ENCODE measurements at places on chromosomes 6 and 20.

DNA sequence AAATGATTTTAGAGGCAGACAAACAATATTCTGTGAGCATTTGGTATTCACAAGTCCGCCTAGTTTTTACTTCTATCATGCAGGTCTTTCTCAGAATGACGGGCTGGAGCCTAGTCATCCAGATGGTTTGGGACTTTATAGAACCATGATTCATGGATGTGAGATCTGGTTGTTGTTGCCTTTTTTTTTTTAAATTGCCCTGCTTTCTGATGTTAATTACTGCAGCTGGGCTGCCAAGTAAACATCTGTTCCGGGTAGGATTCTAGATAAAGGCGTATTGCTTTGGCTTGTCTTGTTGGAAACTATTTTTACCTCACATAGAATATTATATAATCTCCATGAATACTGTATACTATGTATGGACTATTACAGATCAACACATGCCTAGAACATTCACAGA is 58.1 kb downstream of the RNF217 start:
- DNase-seq = no peak

GRCh38 chr6:124356276-124356810 is 552.7 kb downstream of the NKAIN2 start:
- no peak for DNase-seq

GRCh38 chr6:11021714-11022113 is 22.4 kb downstream of the ELOVL2 start:
- no peak for DNase-seq

DNA sequence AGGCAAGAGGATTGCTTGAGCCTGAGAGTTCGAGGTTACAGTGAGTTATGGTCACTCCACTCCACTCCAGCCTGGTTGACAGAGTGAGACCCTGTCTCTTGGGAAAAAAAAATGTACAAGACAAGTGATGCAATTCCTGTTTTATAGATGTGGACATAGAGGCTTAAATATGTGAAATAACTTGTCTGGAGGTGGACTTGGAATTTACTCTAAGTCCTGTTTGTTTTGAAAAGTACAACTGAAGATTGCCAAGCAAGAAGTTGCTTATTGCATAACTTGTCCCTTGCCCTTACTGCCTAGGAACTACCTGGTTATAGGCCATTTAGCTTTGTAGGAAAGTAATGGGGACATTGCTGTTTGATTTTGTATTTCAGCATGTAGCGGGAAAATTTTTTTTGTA is 26.0 kb upstream of the ADIG start:
- DNase-seq = no peak

DNA sequence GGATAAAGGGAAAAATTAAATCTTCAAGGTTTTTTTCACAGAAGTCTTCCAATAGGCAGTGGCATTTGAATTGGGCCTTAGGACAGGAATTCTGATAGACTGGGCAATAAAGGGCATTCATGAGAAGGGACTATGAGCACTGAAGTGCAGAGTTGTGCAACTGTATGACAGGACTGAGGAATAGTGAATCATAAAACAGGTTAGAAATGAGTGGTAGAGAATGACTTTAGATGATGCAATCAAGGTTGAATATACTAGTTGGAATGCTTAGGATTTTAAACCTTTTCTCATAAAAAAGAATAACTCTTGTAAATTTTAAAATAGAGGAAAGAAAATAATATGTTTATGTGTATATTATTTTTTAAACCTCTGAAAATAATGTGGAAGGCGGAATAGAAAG is 944.7 kb downstream of the PHF3 start:
- no peak for DNase-seq

DNA sequence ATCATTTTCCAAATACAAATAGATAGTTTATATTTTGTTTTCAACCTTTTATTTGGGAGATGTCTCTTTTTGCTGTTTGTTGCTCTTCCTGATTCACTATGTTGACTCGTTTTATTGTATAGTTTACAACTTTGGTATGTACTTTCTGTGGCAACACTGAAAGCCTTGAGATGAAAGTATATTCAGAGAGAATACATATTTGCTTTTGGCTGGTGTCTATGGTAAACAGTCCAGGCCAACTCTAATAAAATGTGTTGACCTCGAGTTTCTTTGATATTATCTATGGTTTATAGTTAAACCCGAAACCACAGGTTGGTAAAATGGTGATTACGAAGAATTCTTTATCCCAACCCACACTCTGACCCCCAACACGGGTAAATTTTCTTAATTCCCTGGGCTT is 919.6 kb upstream of the MAP3K7 start:
- DNase-seq = no peak
